ENCODE measurements at places on chromosomes 2 and 18.

- DNase-seq, result no peak
Measured at GRCh38 chr2:190860985-190861680, 19.5 kb upstream of the GLS start.

DNA sequence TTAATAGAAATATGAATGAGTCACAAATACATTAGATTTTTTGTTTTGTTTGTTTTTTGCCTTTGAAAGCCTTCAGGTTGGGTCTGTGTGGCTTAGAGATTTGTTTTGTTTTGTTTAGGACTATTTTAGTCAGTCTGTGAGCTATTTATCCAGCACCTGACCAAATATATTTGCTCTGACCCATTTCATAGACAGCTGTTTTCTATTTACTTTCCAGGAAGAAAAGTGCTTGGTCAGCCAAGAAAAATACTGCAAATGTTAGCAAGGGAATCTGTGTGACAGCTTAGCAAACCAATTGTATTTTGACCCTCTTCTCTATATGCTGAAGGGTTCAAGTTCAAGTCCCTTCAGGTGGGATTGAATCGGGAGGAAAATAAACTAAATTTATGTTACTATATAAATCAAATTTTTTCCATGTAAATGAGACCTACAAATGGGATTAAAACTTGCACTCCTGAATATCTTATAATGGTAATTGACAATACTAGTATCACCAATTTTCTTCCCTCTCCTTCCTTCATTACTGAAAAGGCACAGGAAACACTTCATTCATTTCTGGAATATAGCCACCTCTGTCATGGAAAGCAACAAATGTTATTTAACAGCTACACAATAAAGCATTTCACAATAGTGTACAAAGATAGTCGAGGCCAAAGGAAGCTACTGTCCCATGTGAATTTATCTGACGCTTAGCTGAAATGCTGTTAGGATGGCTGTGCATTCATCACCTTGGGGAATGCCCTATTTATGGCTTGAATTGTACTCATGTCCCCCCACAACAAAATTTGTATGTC lies 23.1 kb upstream of the KLF7 start:
- DNase-seq, result no peak

GRCh38 chr18:63155169-63155852 lies 164.3 kb downstream of the BCL2 start:
- DNase-seq, result peak; percentile 83

DNA sequence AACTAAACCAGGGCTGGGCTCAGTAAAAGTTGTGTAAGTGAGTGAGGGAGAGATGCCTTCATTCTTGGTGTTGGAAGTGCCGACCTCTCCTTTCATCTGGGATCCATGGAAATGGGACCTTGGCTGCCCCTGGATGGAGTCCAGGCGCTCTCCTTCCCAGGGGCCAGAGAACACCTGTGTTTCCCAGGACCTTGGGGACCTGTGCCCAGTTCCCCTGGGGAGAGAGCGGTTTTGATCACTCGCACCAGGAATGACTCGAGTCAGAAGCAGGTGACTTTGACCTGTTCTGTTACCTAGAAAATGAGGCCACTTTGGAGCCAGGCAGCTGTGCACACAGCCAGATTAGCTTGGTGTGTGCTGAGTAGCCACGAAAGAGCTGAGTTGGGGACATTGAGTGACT lies 97.3 kb downstream of the SH3BP4 start:
- peak; percentile 88 for DNase-seq

- DNase-seq, result no peak
Measured at GRCh38 chr2:213285404-213285803, 1.1 kb downstream of the SPAG16 start.

GRCh38 chr2:219851801-219852481 lies 224.5 kb downstream of the SLC4A3 start:
- DNase-seq, result no peak

- DNase-seq, result no peak
Measured at GRCh38 chr2:239204876-239205468, 195.8 kb downstream of the HDAC4 start.

- DNase-seq, result no peak
Measured at GRCh38 chr2:217802876-217803652, 199.7 kb downstream of the TNS1 start.

DNA sequence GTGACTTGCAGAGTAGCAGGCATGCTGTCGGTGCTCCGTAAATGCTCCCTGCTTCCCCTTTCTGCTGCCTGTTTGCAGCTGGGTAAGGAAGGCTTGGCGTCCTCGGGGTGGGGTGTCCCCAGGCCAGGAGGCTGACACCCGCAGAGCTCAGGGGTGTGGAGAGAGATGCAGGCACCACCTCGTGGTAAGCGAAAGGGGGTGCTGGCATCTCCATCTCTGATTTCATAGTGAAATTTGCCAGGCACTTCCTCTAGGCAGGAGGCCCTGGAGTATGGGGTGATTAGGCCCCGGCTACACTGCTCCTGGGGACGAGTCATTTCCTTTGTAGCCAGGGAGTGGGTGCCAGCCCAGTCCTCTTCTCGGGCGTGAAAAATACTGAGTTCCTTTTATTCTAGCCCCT lies 160.4 kb downstream of the KLHL29 start:
- no peak for DNase-seq

DNA sequence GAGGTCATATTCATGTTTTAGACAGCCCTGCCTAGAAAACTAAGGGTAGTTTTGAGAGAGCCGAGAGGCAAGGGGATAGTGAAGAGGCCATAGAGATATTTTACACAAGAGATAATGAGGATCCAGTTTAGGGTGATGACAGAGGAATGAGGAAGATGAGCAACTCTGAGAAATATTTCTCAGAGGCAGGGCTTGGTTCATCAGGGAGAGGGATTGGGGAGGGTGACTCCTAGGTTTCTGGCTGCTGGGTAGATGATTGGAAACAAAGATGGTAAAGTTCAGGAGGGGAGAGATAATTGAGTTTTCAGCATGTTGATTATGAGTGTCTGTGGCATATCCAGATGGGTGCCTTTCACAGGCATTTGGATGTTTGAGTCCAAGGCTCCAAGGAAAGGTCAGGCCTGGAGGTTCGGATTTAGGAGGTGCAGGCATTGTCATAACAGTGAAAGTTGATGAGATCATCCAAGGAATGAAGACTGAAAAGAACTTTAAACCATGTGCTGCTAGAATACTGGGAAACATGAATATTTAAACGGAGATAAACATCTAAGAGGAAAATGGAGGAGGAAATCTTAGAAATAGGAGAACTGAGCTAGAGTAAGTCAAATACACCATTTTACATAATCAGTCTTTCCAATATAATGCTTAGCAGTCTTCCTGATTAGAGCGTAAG lies 7.4 kb downstream of the MYL12B start:
- DNase-seq, result no peak

GRCh38 chr2:71832388-71832787 lies 315.3 kb downstream of the CYP26B1 start:
- no peak for DNase-seq

- DNase-seq, result no peak
Measured at GRCh38 chr2:237883951-237884446, 24.6 kb downstream of the RAMP1 start.

DNA sequence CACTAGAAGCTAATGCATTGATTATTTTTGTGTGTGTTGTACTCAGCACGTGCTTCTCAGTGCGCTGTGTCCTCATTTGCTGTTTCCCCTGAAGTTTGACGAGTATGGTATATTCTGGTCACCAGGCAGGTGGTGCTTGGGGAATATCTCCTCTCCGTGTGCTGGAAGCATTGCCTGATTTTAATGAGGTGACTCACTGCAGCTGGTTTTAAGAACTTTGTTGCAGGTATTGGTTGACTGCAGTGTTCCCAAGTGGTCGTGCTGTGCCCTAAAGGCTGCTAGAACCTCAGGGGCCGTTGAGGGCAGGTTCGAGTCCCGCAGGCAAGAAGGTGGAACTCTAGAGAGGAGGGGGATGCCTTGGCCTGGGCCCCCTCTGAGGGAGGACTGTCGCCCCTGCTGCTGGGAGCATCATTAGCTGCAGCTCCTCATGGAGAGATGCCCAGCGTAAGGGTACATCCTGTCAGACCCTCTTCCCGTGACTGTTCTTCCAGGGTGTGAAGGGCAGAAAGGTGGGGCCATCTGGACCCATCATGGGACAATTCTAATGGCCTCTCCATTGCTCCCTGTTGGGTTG lies 82.6 kb downstream of the AGAP1 start:
- DNase-seq, result no peak

DNA sequence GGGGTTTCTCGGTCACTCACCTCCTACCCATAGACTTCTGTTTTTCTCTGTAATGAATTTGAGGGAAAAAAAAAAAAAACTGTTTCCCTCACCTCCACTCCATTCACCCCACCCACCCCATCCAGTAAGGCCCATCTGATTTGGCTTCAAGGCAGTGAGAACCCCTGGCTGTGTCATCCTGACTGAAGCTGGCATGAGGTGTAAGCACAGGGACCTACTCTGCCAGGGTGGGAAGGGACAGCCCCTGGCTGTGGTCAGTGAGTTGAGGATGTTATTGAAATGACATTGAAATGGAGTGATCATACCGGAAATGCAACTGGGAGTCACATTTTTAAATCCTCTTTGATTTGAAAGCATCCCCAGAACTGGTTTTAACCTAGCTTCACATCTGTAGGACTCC lies 19.1 kb upstream of the BCL2L11 start:
- DNase-seq, result no peak

- DNase-seq, result no peak
Measured at GRCh38 chr2:149463328-149464002, 124.1 kb downstream of the MMADHC start.

DNA sequence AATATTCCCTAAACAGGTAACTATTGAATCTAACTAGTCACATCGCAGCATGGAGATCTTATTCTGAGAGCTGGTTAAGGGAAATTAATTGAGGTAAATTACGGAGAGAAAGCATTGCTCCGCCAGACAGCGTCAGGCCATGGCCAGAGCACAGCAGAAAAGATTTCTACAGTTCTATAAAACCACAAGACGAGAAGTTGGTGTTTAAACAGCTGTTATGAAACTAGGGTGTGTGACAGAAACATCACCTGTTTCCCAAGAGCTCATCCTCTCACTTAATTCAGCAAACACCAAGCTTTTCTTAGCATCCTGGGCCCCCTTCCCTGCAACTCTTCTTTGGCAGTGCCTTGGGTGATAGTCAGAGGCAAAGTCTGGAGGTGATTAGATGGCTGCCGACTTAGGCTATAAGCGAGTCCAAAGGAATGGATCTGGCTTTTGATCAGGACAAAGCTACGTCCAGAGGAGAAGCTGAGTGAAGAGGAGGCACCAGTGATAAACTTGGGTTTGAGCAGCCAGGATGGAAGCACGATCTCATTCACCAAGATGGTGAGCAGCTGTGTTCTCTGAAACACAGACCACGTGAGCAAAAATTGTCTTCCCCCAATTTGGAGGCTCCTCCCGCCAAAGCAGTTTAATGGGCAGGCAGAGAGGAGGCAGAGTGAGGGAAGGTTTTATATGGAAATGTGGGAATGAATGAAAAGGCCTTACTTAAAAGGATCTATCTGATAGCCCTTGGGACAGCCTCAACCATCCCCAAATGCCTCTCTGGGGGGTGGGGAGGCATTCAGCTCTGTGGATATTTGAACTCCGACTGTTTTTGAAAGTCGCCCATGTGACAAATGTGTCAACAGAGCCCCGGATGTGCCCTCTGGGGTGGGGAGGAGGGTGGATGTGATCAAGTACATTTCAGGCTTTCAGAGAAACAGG lies 57.8 kb downstream of the PKDCC start:
- DNase-seq, result peak; percentile 80

GRCh38 chr2:127498386-127498785 lies 27.9 kb downstream of the IWS1 start:
- DNase-seq, result no peak

GRCh38 chr2:105114551-105114950 lies 76.7 kb downstream of the MRPS9 start:
- no peak for DNase-seq

DNA sequence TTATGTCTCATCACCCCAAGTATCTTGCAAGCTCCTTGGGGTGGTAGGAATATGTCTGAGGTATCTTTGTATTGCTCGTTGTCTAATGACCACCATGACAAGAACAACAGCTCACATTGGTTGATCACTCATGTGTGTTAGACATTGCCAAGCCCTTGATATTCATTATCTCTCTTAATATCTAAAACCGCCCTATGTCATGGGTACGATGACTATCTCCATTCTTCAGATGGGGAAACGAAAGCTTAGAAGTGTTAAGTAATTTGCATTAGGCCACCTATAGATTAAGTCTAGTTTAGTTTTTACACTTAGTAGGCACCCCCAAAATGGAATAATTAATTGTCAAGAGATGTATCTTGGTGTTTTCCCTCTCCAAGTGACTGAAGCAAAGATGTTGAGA lies 57.0 kb downstream of the ICOS start:
- DNase-seq, result no peak

DNA sequence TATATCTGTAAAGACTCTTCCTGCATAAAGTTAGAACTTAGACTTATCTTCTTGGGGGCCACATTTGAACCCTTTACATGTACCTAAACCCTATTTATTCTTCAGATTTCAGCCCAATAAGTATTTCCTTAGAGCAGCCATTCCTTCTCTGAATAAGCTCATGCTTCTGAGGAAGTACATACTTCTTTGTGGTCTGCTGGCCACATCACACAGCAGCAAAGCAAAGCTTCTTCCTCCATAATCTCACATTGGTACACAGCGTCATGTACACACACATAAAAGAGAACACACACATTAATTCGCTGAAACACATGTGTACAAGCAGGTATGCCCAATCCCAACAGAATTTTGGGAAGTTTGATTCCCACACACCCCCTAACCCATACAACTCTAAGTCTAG lies 331.0 kb downstream of the CDH2 start:
- DNase-seq, result no peak

GRCh38 chr2:9095690-9096089 lies 92.2 kb upstream of the MBOAT2 start:
- DNase-seq, result peak; percentile 60

DNA sequence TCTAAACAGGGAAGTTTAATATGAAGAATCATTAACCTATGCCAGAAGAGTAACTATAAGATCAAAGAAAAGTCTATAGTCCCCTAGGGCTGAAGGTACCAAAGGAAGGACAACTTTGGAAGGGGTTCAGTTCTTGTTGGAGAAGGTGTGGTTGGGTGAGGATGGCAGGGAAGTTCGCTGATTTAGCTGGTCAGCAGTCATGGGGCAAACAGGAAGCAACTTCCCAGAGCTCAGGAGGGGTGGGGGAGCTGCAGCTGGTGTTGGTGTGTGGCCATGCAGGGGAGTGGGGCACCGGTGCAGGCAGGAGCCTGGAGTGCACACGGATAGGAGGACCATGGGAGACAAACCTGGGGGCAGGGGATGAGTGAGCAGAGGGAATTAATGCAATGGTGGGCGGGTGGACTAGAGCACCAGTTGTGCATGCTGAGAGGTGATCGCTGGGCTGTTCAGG lies 34.0 kb downstream of the FHOD3 start:
- no peak for DNase-seq

DNA sequence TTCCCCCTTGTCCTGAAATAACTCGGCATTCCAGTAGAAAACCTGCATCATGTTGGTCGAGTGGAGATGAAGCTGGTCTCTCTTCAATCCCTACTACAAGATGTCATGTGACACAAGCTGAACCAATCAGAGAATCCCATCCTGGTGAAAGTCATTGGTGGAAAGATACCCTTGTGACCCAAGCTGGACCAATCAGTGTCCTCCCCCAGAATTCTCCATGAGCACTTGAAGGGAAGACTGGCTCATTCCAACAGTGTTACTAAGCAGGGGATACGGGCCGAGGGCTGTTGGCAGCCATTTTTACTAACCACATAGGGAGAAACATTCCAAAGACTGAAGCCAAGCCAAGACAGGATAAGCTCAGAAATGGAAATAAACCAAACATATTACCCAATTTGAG lies 298.3 kb downstream of the ICOS start:
- no peak for DNase-seq

GRCh38 chr2:198930170-198930569 lies 527.6 kb downstream of the SATB2 start:
- no peak for DNase-seq

All from right lobe of liver (tissue), 6 donors.